ENCODE measurements at places on chromosomes 4 and X. TPM values are rescaled to one million over a fixed set of nuclear protein-coding genes. Genes with fewer than 3 reads are reported as not detected.

Gene CDK16
- total RNA-seq, result 54.2 TPM

Gene PABPC5
- not detected for total RNA-seq

Gene TEX11
- total RNA-seq, result not detected

Gene UGT8
- total RNA-seq, result 0.32 TPM

Gene HERC5
- 5.9 TPM for total RNA-seq

Gene SHROOM2
- not detected for total RNA-seq

Gene FGFR3
- total RNA-seq, result 0.08 TPM

Gene CSAG1
- not detected for total RNA-seq

Gene RASSF6
- not detected for total RNA-seq

Gene SOWAHB
- total RNA-seq, result 0.06 TPM

Gene UGT2B17
- not detected for total RNA-seq

Gene HPF1
- total RNA-seq, result 27.9 TPM

Gene ANKRD37
- total RNA-seq, result 16.1 TPM

Gene PDCL2
- total RNA-seq, result not detected
